ENCODE measurements at places on chromosomes 2 and 18.

DNA sequence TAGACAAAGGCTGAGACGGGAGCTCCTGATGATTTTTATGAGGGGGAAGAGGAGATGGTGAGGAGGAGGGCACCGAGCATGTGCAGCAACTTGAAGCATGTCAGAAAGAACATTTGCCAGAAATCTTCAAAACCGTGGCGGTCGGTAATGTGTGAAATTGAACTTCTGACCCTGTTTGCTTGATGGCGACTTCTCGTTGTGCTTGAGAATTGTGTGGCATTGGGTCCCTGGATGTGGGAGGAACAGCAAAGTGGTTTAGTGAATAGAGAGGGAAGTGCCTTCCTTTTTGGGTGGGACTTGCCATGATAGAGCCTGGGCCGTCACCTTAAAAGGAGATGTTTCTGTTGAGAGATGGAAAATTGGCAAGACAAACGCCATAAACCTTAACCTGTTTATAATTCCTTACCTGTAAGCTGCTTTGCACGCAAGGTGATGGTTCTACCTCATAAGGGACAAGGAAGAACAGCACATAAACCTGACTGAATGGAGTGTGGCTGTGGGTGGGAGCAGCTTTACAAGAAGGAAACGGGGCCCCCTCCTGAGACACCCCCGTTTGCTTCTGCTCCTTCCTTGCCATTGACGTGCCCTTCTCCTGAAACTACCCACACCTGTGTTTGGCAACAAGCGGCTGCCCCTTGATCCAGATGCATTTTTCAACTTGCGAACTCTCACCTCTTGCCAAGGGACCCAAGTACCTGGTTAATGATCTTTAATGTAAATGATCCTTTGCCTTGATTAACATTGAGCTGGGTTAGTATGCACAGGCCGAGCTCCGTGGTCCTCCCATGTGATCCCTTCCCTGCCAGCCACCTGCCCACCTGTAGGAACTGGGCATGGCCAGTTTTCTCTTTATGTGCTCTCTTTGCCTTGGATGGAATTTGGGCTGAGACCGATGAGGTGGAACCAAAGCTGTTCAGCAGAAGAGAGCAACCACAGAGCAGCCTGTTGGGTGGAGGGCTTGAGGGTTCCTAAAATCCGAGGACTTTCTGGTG is 153.2 kb downstream of the NEDD4L start:
- DNase-seq, result no peak

- no peak for DNase-seq
Measured at GRCh38 chr2:214966420-214966819, 156.9 kb upstream of the BARD1 start.

DNA sequence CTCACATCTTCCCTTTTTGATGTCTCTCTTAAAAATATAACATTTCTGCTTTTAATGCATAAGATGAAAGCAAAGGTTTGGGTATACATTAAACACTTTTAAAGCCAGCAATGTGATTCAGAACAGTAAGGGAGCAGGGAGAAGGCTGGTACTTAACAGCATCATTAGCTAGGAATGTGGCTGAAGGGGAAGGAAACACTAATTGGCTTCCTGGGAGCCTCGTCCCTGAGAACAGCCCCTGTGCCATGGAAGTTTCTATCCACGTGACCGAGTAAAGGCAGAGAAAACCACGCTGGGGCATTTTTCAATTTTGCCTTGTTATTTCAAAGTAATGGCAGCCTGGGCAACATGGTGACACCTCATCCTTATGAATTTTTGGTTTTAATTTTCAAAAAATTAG is 109.2 kb upstream of the GPC1 start:
- no peak for DNase-seq

- peak; percentile 60 for DNase-seq
Measured at GRCh38 chr2:20231598-20232026, 6.7 kb upstream of the SDC1 start.

DNA sequence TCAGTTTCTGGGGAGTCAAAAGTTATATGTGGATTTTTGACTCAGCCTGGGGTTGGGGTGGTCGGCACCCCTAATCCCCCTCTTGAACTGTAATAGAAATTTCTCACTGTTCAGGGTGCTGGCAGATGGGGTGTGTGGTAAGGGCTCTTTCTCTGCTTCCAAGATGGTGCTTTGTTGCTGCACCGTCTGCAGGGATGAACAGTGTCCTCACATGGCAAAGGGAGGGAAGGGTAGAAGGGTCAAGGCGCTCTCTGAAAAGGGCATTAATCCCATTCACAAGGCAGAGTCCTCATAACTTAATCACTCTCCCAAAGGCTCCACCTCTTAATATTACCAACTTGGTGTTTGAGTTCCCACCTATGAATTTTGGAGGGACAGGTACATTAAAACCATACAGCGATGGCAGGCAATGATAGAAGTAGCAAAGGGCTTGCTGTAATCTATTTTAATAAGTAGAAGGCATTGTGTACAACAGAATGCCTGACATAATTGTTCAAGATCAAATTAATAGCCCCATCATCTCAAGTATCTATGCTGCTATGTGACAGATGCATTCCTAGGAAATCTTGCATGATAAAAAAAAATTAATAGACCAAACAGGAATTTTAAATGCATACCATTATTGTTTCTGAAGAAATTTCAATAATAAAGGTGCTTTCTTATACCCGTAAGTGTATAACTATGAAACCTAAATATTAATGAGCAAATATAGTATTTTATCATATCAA is 28.1 kb downstream of the MMADHC start:
- DNase-seq, result no peak

GRCh38 chr2:176138923-176139660 is 9.6 kb downstream of the HOXD8 start:
- peak; percentile 57 for DNase-seq

- DNase-seq, result peak; percentile 29
Measured at GRCh38 chr2:129233751-129234406, 745.6 kb upstream of the RAB6C start.

- DNase-seq, result no peak
Measured at GRCh38 chr2:96191937-96192670, 16.5 kb downstream of the STARD7 start.

GRCh38 chr18:11367351-11367750 is 218.0 kb upstream of the PIEZO2 start:
- DNase-seq, result no peak

- DNase-seq, result peak; percentile 48
Measured at GRCh38 chr2:11839916-11840315, 93.5 kb downstream of the LPIN1 start.

DNA sequence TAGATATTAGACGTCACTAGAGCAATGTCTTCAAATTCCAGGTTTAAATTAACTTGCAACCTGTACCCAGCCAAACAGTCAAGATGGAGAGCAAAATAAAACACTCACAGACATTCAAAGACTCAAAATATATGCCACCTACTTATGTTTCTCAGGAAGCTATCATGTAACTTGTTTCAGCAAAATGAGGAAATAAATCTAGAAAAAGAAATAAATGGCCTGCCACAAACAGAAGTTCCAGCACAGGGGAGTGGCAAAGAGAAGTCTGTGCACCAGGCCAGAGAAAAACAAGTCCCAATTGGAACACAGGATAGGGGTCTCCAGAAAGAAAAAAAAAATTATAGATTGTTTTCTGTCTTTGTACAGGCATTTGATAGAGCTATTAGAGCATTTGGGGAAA is 96.7 kb downstream of the LRP2 start:
- no peak for DNase-seq

DNA sequence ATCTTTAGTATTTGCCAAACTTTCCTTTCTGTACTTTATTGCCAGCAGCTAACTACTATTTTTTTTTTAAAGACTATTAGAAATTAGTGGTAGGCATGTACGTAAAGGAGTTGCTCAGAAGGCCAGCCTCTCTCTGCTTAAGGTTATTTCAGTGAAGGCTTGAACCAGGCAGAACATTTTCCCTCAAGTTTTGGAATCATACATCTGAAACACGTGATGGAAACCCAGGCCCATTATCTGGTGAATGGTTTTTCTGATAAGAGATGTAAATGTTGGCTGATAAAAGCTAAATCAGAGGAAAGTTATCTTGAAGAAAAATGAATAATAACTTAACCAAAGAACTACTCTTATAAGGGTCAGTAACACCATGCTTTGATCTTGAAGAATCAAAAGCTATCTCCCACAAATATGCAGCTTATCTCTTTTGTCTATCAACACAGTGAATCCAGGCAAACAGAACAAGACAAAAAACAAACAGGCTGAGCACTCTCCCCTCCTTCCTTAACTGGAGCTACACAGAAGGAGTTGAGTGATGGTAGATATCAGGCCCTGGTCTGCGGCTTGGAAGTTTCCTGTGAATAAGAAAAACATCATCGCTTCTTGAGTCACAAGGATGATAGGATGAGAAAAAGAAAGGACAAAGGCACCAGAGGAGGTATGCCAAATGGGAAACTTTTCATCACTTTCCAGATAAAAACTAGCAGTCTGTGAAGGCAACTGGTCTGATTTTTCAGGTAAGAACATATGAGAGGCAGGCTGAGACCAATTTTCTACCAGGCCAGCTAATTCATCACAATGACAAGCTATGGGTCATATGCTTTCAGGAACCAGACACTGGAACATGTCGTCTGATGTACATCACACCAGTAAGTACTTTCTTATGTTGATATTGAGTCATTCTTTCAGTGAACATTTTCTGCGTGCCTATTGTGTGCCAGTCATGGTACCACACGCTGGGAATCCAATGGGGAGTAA is 88.4 kb upstream of the STK17B start:
- DNase-seq, result peak; percentile 75

- DNase-seq, result no peak
Measured at GRCh38 chr2:241136661-241137260, 12.5 kb downstream of the PASK start.

- no peak for DNase-seq
Measured at GRCh38 chr2:62363166-62363565, 142.8 kb downstream of the TMEM17 start.

GRCh38 chr2:234544659-234545611 is 48.1 kb upstream of the ARL4C start:
- peak; percentile 69 for DNase-seq

- no peak for DNase-seq
Measured at GRCh38 chr18:23810396-23810795, 121.1 kb downstream of the LAMA3 start.

DNA sequence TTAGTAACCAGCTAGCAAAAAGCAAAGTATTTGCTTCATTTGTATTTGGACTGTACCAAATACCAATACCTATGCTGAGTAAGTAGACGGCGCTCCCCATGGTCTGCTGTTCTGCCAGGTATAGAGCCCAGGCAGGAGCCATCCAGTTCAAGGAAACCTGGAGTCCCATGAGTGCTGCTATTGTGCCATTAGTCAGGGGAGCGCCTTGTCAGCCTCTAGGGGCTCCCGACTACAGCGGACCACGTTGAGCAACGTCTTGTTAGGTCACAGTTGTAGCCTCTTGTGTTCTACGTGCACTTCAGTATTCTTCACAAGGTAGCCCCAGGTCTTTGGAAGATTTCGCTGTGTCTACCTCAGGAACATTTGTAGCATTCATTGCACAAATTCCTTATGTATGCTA is 21.6 kb upstream of the SLC9A2 start:
- DNase-seq, result no peak

GRCh38 chr2:200467806-200468681 is 41.8 kb downstream of the KCTD18 start:
- DNase-seq, result no peak

GRCh38 chr2:137173463-137173862 is 408.1 kb downstream of the THSD7B start:
- peak; percentile 84 for DNase-seq

DNA sequence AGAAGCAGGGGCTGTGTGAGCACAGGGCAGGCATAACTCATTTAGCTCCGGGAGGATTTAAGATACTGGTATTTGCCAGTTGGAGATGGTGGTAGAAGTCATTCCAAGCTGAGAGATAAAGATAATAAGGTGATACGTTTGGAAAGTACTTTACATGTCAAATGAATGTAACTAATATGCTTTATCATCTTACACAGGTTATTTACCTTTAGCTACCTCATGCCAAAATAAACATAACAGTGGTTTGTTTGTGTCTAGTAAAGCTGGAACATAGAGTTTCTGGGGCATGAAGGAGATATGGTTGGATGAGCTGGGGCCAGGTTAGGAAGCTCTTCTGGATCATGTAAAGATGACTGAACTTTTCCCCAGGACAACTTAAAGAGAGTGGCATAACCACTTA is 126.9 kb upstream of the PIK3C3 start:
- DNase-seq, result no peak

DNA sequence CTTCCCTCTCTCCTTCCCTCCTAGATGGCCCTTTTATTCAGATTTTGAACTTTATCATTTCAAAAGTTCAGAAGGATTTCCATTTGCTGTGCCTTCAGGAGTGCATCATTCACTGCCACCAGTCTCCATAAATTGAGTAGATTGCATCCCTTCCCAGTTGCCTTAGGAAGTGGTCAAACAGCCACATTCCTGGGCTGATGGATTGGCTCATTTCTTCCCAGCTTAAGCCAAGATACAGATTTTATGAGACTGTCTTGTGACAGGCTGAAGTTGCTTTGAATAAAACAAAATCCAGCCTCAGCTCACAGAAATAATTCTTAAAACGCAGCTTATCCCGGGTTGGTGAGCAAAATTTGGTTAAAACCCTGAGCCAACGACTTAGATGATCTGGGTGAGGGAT is 9.8 kb downstream of the NRP2 start:
- peak; percentile 79 for DNase-seq

DNA sequence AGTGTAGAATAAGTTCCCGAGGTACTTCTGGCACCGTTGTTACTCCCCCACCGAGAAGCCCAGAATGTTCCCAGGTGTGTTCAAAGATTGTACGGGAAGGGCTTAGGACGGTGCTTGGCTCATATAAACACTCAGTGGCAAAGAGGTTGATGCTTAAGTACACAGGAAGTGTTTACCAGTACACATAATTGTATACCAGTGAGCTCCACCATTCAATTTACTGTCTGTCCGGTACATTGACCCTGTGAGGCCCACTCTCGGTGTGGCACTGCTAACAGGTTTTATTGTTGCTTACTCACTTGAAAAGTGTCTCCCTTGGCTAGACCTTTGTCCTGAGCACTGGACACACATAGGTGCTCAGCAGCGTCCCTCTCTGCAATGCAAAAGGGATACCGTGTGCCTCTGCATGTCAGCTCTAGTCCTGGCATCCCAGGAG is 191.0 kb downstream of the NEDD4L start:
- no peak for DNase-seq

- no peak for DNase-seq
Measured at GRCh38 chr18:4264347-4264791, 190.7 kb downstream of the DLGAP1 start.

- DNase-seq, result no peak
Measured at GRCh38 chr18:8277270-8277669, 332.0 kb upstream of the RAB12 start.

All from fibroblast of skin of right quadriceps (primary cell).